ENCODE measurements at places on chromosomes 1 and 21. TPM values are rescaled to one million over a fixed set of nuclear protein-coding genes. Genes with fewer than 3 reads are reported as not detected.

The ZNF683 gene
- total RNA-seq: not detected

- no peak for DNase-seq
Observed at GRCh38 chr1:193025218-193025617, 33.9 kb downstream of the UCHL5 start.

- DNase-seq: no peak
Observed at GRCh38 chr1:11595285-11595684, 58.9 kb downstream of the FBXO2 start.

DNA sequence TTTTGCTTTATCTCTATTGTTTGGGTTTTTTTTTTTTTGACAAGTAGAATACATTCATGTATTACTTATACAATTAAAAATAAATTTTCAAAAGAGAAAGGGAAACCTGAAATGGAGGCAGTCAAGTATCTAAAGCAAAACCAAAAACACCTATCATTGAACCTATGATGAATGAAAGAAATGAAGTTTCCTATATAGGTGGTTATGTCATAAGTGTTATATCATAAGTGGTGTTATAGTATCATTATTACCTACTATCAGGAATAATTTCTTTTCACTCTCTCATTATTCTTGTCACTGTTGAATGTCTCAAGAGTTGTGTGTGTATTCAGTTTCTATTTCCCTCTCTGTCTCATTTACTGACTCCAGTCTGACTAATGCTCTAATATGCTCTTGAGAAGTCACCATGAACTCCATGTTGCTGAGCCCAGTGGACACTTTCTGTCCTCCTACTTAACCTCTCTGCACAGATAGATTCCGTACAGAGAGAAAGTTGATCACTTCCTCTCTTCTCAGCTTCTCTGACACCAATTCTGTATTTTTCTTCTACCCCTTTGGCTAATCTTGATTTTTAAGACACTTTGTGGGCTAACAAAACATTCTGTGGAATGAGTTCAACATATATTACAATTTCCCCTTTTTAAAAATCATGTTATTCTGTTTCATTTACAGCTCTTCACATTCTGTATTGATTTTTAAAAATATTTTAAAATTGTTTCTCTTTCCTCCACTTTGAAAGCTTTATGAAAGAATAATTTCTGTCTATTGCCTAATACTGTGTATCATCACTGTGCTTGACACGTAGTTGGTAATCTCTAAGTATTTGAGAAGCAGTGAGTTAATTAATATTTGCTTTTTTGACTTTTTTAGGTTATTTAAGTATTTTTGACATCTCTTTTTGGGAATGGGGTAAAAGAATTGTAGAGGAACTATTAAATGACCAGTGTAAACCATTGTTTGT, 50.1 kb downstream of the RASAL2 start:
- no peak for DNase-seq

The CA14 gene
- not detected for total RNA-seq

The C21orf58 gene
- 2.2 TPM for total RNA-seq

- no peak for DNase-seq
Observed at GRCh38 chr1:53956308-53957168, 10.4 kb downstream of the LRRC42 start.

GRCh38 chr1:98044766-98045165, 123.9 kb upstream of the DPYD start:
- DNase-seq: peak; percentile 42

- DNase-seq: no peak
Observed at GRCh38 chr21:18744840-18745239, 341.3 kb upstream of the TMPRSS15 start.

GRCh38 chr1:2392686-2393085, 1.0 kb downstream of the RER1 start:
- peak; percentile 86 for DNase-seq

All from osteoblast (primary cell).